Activated T-helper 2 cell treated with anti-CD3 and anti-CD28 coated beads, Interferon-gamma antibody, Interleukin-2, Interleukin-4, amounts not matched to agents 10 μg/mL and 5 μg/mL and 100 μg/mL, durations not matched to agents 14 hours and 24 hours and 36 hours (primary cell): ENCODE measurements at places on chromosomes 11 and 22. TPM values are rescaled to one million over a fixed set of nuclear protein-coding genes. Genes with fewer than 3 reads are reported as not detected.

XKR3 gene
- not detected in 2 replicates for total RNA-seq

SOX6 gene
- 0.34 TPM in 1 of 2 replicates, not detected in the other for total RNA-seq

DNA sequence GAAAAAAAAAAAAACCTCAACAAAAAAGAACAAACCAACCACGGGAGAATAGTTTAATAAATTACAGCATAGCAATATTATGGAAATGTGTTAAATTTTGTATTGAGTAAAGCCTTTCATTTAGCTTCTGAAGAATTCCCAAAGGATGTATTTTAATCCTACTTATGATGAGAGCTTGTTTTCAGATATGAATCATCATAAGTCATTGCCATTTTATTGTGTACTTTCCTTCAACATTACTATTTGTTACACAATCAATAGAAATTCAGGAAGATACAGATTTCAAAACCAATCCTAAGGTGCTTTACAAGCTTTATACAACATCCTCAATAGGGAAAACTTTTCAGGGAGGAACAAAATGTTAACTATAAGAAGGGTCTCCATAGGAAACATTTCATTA, 200.6 kb upstream of the CTSC start:
- H3K4me1 ChIP-seq: peaks cover 20% of the 10 kb centered on the region
- H3K4me3 ChIP-seq: no peak overlapping the region
- DNase-seq: no peak
- peaks cover 6% of the 10 kb centered on the region for H3K27me3 ChIP-seq

DNA sequence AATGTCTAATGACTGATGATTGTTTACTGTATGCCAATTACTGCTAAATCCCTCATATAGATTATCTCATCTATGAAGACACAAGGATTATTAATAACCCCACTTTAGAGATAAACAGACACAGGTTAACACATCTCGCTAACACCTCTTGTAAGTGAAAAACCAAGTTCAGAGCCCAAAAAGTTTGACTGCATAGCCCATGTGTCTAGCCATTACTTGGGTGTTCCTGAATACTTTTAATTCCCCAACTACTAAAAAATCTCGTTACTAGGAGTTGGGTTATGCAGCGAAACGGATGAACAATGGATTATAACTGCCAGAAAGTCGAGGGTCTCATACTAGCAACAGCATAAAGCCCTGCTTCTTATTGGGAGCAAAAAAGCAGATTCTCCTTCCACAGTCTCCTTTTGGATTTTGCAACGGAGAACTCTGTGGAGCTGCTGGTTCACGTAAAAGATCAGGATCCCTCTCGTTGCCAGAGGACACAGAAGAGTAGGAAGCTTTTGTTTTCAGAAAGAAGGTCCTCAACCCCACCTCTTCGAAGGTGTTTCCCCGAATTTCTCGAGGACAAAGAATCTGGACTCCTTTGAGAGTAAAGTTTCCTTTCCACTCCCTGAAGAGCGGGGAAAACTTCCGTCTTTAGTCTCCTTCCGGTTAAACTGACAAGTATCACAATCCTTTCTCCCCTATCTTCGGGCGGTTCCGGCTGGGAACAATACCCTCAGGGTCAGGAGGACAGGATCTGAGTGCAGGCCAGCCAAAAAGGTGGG, 979 bp downstream of the ZBED5 start:
- peak overlapping the region; percentile 100 for H3K4me3 ChIP-seq
- H3K27me3 ChIP-seq: no peaks in the 10 kb centered on the region
- peaks cover 35% of the 10 kb centered on the region for H3K4me1 ChIP-seq

- peaks cover 17% of the 10 kb centered on the region for H3K4me1 ChIP-seq
- H3K27me3 ChIP-seq: peaks cover 17% of the 10 kb centered on the region
- no peak for DNase-seq
- H3K27ac ChIP-seq: no peak overlapping the region
- H3K4me3 ChIP-seq: no peak overlapping the region
- H3K36me3 ChIP-seq: no peaks in the 10 kb centered on the region
Observed at GRCh38 chr22:24503137-24503842, 8.2 kb downstream of the UPB1 start.

MMP12 gene
- total RNA-seq: not detected in 2 replicates

- peak; percentile 45 for DNase-seq
Observed at GRCh38 chr22:35430897-35431322, 31.0 kb downstream of the MCM5 start.

GRCh38 chr11:85099522-85099921, 527.6 kb downstream of the DLG2 start:
- no peak overlapping the region for H3K27ac ChIP-seq
- H3K27me3 ChIP-seq: no peaks in the 10 kb centered on the region
- DNase-seq: no peak

- no peak for DNase-seq
- no peak overlapping the region for H3K4me3 ChIP-seq
- no peak overlapping the region for H3K27ac ChIP-seq
- no peaks in the 10 kb centered on the region for H3K4me1 ChIP-seq
- H3K27me3 ChIP-seq: peaks cover 18% of the 10 kb centered on the region
- H3K36me3 ChIP-seq: no peaks in the 10 kb centered on the region
Observed at GRCh38 chr11:131246156-131246555, 124.3 kb upstream of the NTM start.

DNA sequence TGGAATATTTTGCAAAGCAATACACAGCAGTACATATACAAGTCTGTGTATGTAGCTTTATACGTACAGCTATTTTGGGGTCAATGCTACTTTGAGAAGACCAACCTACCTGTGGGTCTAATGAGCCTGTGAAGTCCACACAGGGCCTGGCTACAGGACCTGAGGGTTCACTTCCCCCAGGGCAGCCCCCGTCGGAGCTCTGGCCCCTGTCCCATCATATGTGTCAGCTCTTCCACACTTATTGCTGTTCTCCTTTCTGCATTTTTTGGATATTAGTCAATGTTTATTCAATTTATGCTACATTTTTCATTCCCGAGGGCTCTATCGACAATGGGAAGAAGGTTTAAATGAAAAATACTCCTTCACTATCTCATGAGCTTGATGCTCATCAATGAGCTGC, 1473.6 kb downstream of the BRD1 start:
- no peaks in the 10 kb centered on the region for H3K27me3 ChIP-seq
- H3K27ac ChIP-seq: no peak overlapping the region
- no peak for DNase-seq
- no peak overlapping the region for H3K4me3 ChIP-seq

DNA sequence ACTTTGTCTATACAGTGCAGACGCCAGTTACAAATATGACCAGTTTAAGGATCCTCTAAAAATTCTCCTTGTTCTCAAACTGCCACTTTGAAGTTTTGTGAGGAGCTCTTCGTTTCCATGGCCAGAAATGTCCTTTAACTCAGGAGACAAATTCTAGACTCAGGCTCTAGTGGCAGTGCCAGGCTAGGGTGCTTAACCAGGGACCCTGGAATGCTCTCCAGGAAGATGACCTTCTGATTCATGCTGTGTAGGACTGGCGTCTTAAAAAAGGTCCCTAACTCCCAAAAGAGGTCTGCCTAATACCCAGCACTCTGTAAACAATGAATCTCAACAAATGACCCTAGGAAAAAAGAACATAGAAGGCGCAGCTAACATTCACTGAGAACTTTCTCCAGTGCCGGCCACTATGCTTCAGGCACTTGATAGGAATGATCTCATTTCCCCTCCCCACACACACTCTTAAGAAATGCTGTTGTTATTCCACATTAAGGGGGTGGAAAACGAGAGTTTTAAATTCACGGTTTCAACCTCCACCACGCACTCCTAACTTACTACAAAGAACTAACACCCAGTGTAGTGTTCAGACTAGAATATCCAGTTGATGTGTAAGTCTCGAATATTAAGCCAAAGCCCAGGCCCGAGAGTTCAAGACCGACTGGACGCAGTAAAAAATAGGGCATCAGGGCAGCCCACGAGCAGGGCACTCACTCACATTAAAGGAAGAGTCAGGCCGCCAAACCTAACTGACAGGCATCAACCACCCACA, 747 bp downstream of the NXF1 start:
- peaks cover 60% of the 10 kb centered on the region for H3K36me3 ChIP-seq
- no peak for DNase-seq
- H3K4me1 ChIP-seq: peaks cover 31% of the 10 kb centered on the region
- H3K4me3 ChIP-seq: peak overlapping the region; percentile 98

DNA sequence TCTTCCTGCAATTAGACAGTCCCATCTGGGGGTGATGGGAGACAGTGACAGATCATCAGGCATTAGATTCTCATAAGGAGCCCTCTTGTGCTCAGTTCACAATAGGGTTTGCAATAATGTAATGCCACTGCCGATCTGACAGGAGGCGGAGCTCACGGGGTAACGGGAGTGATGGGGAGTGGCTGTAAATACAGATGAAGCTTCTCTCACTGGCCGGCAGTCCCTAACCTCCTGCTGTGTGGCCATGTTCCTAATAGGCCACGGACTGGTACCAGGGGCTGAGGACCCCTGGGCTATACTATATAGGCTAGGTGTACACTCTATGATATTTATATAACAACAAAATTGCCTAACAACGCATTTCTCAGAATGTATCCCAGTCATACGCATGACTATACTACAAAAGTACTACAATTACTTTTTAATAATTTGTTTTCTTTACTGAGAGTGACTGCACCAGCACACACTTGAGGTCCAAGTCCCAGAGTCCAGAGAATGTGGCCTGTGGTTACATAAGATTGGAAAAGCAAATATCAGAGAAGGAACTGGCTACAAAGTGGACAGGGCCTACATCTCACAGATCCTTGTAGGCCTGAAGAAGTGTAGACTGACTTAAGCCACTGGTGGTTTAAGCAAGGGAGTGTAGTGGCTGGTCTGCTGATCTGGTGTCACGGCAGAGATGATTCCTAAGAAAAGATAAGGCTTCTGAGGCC, 200.0 kb downstream of the LARGE1 start:
- DNase-seq: no peak
- no peak overlapping the region for H3K4me3 ChIP-seq
- H3K36me3 ChIP-seq: no peaks in the 10 kb centered on the region

KCNK7 gene
- total RNA-seq: 0.78 and 2.0 TPM in 2 replicates
